AG04450 (cell line): ENCODE measurements at places on chromosomes 16 and 17.

DNA sequence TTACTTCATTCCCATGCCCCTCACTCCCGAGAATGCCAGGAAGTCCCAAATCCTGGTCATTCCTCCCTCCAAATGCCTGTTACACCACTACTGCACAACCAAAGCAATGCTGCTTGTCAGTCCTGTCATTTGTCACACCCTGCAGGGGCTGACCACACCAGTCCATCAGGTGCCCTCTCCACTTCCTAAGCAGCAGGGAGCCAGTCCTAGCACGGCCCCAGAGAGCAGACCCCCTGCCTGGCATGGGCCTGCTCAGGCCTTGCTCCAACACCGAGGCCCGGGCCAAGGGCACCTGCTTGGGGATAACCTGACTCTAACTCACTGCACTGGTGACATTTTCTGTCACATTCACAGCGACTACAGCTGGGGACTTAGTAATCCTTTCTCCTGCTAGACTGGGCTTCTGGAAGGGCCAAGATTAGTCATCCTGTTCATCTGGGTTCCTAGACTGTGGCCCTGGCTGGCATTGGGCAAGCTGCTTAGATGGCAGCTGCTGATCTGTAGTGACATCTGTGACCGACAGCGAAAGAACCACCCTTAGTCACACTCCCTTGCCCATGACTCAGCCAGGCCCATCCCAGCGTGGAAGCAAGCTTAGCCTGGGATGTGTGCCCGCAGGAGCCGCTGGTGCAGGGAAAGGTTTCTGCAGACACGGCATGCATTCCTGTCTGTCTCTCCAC lies 5.4 kb downstream of the ALYREF start:
- no peak for DNase-seq

DNA sequence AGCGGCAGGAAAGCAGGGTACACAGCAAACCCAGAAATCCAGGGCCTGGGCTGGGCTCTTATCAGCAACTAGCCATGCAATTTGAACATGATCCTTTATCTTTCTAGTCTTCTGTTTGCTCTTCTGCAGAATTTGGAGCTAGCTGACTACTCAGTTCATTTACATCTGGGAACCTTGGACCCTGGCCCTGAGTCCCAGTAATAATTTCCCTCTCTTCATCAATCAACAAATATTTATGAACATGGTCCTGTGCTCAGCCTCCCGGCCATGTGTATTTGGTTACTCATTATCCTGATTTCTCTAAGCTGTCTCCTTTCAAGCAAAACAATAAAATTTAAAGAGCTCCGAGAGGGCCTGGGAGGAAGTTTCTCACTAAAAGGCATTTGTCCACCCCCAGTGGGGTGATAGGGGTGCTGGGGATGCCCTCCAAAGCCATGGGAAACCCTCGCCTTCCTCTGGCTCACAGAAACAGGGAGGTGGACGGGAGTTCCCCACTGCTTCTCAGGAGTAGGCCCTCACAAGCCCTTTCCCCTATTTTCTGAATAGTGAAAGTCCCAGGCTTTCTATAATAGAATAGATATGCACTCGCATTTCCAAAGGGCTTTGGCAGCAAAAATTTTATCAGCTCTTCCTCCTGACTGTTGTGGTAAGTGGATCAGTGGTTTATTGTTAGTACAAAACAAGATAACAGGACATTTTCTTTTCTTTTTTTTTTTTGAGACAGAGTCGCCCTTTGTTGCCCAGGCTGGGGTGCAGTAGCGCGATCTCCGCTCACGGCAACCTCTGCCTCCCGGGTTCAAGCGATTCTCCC lies 6.9 kb upstream of the WDR59 start:
- DNase-seq = no peak

GRCh38 chr17:56119936-56120335 lies 33.3 kb upstream of the ANKFN1 start:
- DNase-seq = no peak

DNA sequence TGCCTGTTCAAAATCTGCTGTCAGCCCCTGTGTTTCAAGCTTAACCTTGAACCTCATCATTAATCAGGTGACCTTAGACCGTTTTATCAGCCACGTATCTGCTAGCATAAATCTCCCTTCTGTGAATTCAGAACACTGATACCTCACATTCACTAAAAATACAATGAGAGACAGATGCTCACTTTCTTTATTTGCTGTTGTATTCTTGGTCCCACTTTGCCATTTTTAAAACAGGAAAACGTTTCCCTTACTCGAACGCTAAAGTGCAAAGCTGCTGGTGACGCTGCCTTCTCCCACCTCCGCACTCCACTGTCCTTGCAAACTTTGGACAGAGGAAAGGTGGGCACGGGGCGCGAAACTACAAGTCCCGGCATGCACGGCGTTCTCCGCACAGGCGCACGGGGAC lies 220 bp upstream of the ARHGAP44 start:
- no peak for DNase-seq

- no peak for DNase-seq
Observed at GRCh38 chr16:65728167-65728566, 606.3 kb upstream of the CDH11 start.

- no peak for DNase-seq
Observed at GRCh38 chr17:80879723-80880647, 111.7 kb upstream of the CHMP6 start.

GRCh38 chr17:228951-229708 lies 47.7 kb upstream of the DOC2B start:
- no peak for DNase-seq

DNA sequence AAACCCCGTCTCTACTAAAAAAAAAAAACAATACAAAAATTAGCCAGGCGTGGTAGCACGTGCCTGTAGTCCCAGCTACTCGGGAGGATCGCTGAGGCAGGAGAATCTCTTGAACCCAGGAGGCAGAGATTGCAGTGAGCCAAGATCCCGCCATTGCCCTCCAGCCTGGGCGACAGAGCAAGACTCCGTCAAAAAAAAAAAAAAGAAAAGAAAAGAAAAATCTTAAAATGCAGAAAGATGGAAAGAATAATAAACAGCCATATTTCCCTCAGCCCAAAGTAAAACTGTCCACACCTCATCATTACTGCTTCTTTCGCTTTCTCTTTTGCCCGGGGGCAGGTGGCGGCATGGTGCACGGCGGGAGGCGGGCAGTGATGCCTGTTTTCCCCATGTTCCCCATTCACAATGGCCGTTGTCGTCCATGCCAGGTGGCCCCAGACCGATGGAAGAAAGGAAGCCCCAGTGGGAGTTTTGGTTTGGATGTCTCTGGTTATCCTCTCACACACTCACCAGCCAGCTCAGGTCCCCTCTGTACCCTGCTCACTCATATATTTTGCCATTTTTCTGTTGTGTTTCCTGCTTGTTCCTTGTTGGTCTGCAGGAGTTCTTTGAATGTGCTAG lies 37.0 kb upstream of the PEMT start:
- DNase-seq = no peak

DNA sequence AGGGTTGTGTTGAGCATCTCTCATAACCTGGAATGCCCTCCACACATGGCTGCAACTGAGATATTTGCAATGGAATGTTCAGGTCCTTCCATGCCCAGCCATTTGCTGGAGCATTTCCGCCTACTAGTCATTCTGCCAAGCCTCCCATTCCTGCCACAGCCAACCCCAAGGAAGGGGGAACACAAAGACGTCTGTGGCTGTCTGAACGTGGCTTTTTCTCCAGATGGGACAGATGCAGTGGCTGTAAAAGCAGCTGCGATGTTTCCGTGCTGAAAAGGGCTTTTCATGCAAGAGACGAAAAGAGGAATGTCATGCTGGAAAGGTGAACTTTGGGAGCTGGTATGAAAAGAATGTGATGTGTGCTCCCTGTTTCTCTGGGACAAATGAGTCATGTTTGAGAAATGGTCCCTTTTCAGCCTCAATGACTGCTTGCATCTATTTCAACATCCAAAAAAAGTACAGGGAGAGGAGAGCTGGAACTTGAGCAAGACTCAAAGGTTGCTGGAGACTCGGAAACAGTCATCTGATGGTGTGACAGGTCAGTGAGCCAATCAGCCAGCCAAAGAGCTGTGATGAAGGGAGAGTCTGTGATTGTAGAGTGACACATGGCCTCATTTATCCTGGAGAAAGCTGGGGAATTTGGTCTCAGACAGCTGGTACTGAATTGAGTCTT lies 208.9 kb downstream of the SHISA9 start:
- DNase-seq = no peak

DNA sequence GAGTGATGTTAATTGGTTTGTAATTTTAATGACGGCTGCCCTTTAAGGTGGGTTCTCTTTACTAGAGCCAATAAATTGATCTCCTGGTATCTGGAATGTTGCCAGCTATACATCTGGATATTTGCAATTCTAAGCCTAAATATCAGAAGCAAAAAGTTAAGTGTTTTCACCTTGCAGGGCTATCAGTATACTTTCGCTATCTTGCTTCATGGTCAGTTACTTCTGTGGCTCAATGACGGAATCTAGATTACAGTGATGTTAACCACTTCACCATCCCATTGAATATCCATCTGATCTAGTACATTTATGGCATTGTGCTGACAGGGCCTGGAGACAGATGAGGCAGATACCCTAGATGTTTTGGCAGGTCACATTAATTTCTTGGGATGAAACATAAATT lies 28.3 kb downstream of the CCL4 start:
- DNase-seq = no peak

GRCh38 chr16:8959921-8960787 lies 3.6 kb downstream of the USP7 start:
- DNase-seq = no peak

DNA sequence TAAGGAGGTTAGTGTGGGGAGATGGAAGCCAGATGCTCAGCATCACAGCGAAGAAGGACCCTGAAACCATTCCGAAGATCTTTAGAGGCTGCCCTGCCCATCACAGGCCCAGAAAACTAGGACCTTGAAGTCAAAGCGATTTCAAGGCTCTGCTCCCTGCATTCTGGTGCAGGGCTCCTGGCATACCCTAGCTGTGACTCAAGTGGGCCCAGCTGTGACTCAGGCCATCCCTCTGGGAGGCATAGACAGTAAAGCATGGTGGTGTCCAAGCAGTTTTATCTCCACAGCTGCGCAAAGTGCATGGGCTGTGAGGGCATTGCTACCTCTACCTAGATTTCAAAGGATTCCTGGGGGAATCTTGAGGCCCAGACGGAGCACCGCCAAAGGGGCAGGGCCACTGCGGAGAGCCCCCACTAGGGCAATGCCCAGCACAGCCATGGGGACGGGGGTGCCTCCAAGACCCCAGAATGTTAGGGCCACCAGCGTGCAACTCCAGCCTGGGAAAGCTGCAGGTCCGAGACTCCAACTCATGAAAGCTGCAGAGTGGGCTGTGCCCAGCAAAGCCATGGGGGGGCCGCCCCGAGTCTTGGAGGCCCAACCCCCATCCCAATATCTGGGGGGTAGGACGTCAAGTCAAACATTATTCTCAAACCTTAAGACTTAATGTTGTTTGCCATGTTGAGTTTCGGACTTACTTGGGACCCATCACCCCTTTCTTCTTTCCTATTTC lies 11.7 kb upstream of the ZNF594 start:
- no peak for DNase-seq

GRCh38 chr16:88649924-88650748 lies 717 bp downstream of the CYBA start:
- DNase-seq = no peak

DNA sequence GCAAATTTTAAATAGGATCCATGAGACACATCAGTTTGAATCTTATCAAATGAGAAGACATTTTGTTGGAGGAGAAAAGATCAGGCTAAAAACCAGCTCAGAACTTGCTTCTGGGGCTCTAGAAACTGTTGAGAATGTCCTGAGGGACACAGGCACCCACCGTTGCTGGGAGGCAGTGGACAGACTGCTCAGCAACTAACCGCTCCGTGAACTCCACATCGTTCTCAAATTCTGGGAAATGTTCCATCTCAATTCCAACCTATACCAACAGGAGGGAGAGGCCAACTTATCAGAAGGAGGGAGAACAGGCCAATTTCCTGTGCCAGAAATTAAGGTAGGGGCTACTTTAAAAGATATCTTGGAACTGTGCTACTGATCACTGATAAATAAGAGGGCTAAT lies 8.3 kb downstream of the TAT start:
- DNase-seq = no peak
